NCI-H82 (cell line): ENCODE measurements at places on chromosomes 5 and 9.

DNA sequence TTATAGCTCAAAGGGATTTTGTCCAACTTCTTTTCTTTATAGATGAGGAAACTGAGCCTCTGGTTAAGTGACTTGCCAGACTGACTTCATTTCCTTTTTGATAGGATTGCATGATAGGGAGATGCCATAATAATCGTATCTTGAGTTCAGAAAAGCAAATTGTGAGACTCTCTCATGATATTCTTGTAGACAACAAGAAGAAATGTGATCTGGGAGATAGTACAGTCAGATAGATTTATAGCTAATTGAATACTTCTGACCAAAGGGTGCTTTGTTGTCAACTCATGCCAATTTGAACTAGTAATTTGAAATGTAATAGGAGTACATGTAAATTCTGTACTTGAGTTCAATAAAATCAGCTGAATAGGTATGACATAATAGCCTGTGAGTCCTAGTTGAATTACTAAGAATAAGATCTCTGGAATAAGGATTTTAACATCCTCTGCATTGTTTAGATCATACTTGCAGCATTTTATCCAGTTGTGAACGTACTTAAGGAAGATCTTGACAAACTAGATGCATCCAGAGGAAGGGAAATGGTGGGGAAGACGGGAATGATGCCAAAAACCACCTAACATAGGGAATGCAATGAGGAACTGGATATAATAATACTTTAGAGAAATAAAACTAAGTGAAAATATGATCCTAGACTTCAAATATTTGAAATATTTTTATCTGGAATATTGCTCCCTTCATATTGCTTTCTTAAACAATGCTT is 25.5 kb downstream of the CWC27 start:
- no peak for DNase-seq

DNA sequence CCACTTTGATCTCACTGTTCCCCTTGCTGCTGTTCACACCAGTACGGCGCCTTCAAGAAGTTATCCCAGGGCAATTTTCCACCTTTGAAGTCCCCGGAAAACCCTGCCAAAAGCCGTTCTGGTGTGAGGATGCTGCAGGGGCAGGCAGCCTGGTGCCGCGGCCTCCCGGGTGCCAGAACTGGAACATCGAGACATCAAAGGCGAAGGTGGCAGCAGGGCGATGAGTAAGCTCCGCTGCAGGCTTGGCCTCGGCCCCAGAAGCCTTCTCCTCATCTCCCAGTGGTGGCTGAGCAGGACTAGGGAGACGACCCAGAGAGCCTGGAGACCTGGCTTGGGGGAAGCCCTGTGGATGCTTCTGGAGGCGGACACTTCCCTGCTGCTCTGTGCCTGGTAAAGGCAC is 115.3 kb upstream of the MSX2 start:
- no peak for DNase-seq

GRCh38 chr5:126369083-126369482 is 54.1 kb upstream of the GRAMD2B start:
- DNase-seq, result no peak

DNA sequence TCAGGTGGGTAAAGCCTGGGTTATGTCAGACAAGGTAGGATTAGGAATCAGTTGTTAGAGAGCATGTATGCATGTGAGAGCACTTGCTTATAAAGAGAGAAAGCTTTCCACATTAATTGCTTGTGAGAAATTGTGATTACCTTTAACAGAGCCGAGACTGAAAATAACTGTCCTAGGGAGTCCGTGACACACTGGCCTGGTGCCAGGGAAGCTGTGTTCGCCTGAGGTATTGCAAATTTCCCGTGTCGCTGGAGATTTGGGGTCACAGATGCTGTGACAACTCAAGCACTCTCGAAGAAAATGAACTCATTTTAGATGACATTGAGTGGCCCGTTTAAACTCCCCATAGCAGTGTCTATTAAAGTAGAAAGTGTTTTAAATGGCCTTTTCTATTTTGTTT is 9.6 kb downstream of the SLC1A1 start:
- DNase-seq, result no peak

DNA sequence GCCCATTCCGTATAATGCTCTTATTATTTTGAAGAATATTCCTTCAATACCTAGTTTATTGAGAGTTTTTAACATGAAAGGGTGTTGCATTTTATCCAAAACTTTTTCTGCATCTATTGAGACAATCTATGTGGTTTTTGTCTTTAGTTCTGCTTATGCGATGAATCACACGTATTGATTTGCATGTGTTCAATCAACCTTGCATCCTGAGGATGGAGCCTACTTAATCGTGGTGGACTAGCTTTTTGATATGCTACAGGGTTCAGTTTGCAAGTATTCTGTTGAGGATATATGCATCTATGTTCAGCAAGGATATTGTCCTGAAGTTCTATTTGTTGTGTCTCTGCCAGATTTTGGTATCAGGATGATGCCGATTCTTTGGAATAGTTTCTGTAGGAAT is 1070.3 kb upstream of the CDH18 start:
- DNase-seq, result no peak

DNA sequence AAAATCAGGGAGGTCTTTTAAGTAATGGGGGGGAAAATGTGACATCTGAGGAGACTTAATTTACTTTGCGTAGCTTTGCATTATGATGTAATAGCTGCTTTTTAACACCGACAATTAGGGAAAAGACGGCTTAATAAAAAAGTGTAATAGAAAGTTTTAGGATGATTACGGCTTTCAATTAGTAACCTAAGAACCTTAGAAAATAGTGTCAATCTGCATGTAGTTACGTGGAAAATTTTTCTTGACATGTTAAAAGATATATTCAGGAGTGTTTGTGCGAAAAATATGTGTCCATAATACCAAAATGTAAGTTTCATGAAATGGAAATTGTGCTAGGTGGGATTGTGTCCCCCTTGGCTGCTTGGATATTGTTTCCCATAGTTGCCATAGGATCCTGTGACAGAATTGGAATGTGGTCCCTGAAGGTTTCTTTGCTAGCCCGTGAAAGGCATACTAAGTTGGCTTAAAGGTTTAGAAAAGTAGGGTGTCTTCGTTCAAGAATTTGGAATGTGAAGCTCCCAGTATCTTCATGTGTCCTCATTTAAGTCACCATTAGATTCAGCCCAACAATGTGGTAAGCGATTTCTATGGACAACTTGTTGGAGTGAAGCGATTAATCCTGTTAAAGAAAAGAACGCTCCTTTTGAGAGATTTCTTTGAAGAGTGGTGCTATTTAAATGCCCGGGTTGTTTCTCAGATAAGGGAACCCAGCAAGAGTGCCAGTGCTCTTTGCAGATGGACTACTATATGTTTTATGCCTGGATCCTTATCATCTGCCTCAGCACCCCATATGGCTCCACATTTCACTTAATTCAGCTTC is 2.0 kb downstream of the RGMB start:
- DNase-seq, result peak; percentile 19

- DNase-seq, result no peak
Measured at GRCh38 chr9:34124926-34125325, 1.6 kb downstream of the DCAF12 start.

- no peak for DNase-seq
Measured at GRCh38 chr9:126475933-126476555, 137.7 kb upstream of the LMX1B start.

- no peak for DNase-seq
Measured at GRCh38 chr5:76625087-76625815, 2.0 kb upstream of the F2RL2 start.

DNA sequence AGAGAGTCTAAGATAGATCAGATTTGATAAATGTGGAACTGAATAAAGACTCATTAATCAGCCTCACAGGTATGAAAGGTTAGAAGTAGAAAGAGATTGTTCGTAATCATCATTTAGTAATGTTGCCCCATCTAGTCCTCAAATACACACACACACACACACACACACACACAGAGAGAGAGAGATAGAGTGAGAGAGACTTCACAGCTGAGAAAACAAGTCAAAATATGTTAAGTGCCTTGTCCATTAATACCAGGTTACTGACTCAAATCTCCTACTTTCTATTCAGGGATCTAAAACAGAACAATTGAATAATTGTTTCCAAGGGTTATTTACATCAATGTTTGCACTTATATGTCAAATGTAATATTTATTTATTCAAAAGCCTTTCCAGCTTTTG is 284.6 kb downstream of the MRPS30 start:
- no peak for DNase-seq

DNA sequence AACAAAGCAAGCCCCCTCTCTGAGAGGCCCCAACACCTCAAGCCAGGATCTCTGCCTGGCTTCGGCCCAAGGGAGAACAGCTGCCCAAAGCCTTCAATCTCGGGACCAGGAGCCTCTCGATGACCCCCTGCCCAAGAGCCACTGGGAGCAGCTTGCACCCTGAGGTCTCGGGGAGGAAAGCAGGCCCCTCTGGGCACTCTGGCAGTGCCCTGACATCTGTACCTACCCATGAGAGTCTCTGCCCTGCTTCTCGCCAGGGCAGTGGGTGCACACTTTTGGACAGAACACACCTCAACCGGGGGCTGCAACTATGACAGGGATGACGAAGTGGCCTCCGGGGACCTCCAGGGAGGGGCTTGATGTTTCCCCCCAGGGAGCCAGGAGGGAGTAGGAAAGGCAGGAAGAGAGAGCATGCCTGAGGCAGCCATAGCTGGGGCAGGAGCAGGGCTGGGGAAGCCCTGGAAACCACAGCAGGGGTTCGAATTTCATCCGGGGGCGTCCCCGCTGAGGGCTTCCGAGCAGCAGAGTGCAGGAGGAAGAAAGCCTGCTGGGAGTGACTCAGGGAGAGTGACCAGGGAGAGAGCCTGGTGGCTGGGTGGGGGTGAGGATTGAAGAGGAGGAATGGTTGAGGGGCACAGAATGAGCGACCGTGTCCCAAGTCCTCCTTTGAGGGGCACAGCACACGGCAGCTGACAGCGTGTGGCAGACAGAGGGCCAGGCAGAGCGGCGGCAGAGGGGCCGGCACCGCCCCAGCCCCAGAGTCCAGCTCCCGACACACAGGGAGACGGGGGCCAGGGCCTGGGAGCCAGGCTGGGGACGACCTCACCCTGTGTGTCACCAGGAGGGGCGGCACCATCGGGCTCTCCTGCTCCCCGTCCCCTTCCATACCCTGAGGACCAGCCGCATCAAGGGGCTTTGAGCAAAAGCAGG is 1.8 kb downstream of the LPCAT1 start:
- peak; percentile 50 for DNase-seq

DNA sequence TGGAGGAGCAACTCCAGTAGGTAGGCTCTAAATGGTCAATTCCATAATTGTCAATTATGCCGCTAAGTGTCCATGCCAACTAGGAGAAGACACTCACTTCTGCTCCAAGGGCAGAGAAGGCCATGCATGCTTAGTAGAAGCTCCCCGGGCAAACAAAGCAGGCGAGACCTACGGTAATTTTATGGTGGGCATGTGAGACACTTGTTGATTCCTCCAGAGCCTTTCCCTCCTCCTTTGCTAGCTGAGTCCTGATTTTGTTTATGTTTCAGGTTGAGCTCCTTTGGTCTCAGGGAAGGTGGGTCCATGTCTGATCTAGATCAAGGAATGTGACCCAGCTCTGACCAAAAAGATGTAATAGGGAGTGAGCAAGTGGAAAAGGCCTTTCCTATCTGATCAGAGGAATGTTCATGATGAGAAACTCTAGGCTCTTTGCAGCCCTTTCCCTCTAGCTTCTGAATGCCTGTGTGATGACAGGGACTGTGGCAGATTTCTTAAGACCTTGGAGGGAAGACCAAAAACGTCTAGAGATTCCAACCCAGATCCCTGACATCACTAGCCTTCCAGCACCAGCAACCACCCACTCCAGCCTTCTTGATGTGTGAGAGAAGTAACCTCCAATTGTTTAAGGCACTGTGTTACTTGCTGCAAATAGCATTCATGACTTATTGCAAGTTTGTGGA is 7.7 kb upstream of the CPEB4 start:
- DNase-seq, result no peak

- DNase-seq, result no peak
Measured at GRCh38 chr5:72586788-72587530, 79.7 kb upstream of the ZNF366 start.

GRCh38 chr9:121944711-121945191 is 148.4 kb downstream of the TTLL11 start:
- peak; percentile 49 for DNase-seq

DNA sequence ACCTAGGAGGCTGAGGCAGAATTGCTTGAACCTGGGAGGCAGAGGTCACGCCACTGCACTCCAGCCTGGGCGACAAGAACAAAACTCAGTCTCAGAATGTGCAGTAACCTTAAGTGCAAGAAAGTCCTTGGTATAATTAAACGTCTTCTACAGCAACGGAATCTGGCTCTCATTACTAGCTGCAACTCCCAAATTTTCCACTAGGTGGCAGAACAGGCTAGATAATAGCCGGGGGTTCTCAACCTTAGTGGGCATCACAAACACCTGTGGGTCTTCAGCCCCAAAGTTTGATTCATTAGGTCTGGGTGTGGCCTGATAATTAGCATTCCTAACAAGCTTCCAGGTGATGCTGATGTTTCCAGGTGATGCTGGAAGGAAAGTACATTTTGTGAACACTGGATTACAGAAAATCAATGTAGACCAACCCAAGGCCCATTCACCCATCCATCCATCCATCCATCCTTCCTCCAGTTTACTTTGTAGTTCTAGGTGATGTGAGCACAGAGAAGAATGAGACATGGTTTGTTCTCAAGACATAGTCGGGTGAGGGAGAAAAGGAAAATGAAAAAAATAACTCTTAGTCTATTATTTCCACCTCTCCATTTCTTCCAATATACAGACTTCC is 37.3 kb downstream of the FBXW2 start:
- peak; percentile 80 for DNase-seq

DNA sequence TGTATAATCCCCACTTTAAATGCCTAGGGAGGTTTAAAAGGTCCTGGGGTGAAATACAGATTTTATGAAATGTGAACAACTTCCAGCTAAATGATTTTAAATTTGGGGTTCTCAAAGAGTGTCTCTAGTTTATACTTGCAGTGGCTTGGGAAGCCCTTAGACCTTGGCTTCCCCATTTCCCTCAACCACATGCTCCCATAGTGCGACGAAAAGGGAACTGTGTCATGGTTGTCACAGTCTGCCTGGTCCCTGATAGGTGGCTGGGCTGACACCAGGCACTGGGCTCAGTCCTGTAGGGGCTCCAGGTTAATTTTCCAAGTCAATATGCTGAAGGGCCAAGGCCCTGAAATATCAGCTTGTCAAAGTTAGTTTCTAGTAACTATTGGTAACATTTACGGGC is 10.4 kb upstream of the CXCL14 start:
- DNase-seq, result no peak

GRCh38 chr9:79196606-79197005 is 375.2 kb upstream of the TLE4 start:
- no peak for DNase-seq

DNA sequence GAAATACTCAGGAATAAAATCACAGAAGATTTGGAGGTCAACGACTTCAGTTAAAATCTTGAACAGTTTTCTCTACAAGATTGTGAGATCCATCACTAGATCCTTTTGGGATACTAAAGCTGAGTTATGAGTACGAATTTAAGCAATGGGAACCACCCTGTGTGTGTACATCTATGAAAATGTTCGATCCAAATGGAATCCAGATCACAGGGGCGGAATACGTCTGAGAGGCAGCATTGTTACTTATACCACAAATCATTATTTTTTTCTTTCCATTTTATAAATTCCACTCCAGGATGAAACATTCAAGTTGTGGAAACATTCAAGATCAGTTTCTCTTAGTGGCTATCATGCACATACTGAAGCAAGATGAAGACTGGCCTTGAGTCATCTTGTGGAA is 239.3 kb upstream of the PAPPA start:
- no peak for DNase-seq

- DNase-seq, result no peak
Measured at GRCh38 chr5:56984445-56984844, 32.5 kb upstream of the MIER3 start.

- no peak for DNase-seq
Measured at GRCh38 chr9:86321373-86321772, 32.8 kb downstream of the TUT7 start.

GRCh38 chr9:98809311-98810101 is 2.0 kb downstream of the GALNT12 start:
- peak; percentile 67 for DNase-seq
